ENCODE measurements at places on chromosomes 12 and 14.

DNA sequence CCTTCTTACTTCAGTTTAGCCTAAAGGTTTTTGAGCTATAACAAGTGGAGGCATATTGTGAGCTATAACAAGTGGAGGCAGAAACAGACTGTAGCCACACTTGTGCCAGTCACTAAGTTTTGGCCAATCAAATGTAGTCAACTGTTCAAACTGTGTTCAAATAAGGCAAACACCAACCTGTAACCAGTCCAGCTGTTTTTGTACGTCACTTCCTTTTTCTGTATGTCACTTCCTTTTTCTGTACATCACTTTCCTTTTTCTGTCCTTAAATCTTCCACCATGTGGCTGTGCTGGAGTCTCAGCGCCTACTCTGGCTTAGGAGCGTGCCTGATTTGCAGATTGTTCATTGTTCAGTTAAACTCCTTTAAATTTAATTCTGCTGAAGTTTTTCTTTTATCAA lies 79.7 kb downstream of the FUT8 start:
- no peak for DNase-seq

- no peak for DNase-seq
Measured at GRCh38 chr14:26180221-26180620, 417.6 kb downstream of the NOVA1 start.

DNA sequence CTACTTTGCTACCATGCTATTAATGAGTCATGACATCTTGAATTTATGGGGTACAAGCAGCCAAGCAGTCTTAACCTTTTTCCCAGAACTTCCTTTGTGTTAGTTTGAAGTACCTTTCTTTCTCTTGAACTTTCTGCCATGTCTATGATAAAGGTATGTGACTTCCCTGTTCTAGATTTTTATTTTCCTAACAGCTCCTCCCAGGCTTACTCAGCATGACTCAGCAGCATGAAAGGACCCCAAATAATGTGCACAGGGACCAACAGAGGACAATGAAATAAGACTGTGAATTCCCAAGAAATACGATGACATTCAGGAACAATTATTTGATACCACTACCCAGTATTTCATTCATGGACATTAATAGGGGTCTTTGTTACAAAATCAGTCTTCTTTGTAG lies 60.0 kb downstream of the TTC6 start:
- DNase-seq, result no peak

GRCh38 chr12:46554460-46554859 lies 181.9 kb upstream of the SLC38A2 start:
- no peak for DNase-seq

- DNase-seq, result peak; percentile 40
Measured at GRCh38 chr12:106247674-106248311, at the start of gene CKAP4. Gene CKAP4 (minus strand): TSS chr12:106248020. CDS start chr12:106247851, 169 bp downstream.

DNA sequence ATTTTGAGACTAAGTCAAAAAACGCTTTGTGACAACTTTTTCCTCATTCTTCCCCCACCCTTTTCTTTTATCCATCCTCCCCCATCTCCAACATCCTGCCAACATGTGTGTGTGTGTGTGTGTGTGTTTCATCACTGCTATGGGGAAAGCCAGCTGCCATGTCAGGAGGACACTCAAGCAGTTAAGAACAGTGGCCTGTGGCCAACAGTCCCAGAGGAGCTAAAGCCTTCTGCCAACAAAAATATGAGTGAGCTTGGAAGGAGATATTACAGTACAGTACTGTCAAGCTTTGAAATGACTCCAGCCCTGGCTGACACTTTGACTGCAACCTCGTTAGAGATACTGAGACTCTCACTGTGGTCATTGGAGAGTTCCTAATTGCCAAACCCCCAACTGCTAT lies 5.0 kb upstream of the CSRP2 start:
- no peak for DNase-seq

GRCh38 chr12:116091579-116091978 lies 185.9 kb downstream of the MED13L start:
- no peak for DNase-seq

DNA sequence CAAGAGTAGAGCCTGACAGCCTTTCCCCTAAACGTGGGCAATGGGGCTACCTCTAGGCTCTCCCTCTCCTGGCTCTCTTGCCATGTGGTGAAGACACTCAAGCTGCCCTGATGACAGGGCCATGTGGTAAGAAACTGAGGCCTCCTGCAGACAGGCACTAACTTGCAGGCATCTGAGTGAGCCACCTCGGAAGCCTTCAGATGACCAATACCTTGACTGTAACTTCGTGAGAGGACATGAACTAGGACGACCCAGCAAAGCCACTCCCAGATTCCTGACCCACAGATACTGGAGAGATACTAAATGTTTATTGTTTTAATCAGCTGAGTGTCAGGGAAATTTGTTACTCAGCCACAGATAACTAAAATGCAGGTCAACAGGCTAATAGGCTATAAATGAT lies 96.4 kb downstream of the EFCAB11 start:
- DNase-seq, result no peak

- DNase-seq, result peak; percentile 57
Measured at GRCh38 chr14:21711360-21711961, 37.8 kb upstream of the OR4E1 start.

DNA sequence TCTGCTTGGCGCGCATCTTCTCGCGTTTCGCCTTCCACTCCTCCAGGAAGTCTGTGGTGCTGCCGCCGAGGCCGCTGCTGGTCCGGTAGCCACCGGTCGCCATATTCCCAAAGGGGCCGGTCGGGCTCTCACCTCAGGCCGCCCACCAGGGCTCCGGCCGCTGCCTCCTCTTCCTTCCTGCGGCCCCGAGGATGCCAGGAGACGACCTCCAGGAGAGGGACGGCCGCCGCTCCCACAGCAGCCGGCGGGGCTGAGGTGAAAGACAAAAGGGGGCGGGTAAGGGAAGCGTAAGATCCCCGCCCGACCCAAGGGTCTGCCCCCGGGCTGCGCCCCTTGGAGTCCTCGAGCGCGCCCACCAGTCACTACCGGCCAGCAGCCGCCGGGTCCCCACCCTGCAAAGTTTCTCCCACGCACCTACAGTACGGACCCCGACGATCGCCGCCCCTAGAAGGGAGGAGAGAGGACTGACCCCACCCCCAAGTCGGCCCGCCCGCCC lies 574 bp downstream of the PAWR start:
- DNase-seq, result no peak

GRCh38 chr12:132873724-132874123 lies 13.7 kb downstream of the CHFR start:
- DNase-seq, result no peak

DNA sequence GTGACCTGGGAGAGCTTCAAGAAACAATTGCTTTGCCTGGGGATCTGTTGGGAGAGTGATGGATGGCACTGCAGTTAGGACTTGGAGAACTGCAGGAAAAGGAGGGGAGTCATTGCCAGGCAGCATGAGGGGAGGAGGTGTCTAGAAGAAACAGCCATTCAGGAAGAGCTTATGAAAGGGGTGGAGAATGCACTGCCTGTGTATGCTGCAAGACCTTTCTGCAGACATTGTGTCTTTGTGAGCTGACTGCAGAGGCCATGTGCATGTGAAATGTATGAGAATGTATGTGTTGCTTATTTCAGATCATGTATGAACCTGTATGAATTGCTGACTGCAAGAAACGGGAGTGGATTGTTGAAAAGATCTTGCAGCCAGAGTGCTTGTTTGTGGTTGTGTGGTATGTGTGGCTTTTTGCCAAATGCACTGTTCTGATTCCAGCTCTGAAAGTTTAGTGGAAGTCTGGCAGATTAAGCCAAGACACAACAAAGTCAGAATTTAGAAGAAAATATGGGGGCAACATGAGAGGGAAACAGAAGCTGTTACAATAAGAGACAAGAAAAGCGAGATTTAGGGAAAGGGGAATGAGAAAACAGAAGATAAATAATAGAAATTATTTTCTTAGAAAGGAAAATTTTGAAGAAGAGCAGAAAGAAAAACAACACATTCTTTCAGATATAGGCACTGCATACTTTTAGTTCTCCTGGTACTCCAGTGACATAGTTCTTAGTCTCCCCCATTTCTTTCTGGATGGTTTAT lies 9.8 kb upstream of the RIMKLB start:
- no peak for DNase-seq

GRCh38 chr12:51505360-51506105 lies 80.9 kb downstream of the SLC4A8 start:
- no peak for DNase-seq

GRCh38 chr12:89212339-89212771 lies 139.9 kb downstream of the DUSP6 start:
- no peak for DNase-seq

DNA sequence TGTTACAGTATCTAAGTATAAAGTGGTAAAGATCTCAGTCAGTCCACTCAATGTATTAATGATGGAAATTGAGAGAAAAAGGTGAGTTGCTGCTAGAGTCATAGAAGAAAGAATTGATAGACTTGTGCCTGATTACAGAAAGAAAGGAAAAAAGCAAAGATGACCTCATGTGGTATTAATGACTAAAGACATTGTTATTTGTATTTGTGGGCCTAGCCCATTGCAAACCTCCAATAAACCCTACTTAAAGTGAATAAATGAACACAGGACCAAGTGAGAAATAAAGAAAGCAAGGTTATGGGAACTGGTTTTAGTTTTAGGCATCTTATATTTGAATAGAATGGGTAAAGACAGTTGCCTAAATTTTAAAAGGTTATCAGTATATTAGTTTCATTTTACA lies 105.5 kb downstream of the SYT1 start:
- DNase-seq, result no peak

- no peak for DNase-seq
Measured at GRCh38 chr14:89753828-89754412, 200.6 kb downstream of the EFCAB11 start.

GRCh38 chr12:42892702-42893551 lies 303.4 kb upstream of the PRICKLE1 start:
- DNase-seq, result no peak

DNA sequence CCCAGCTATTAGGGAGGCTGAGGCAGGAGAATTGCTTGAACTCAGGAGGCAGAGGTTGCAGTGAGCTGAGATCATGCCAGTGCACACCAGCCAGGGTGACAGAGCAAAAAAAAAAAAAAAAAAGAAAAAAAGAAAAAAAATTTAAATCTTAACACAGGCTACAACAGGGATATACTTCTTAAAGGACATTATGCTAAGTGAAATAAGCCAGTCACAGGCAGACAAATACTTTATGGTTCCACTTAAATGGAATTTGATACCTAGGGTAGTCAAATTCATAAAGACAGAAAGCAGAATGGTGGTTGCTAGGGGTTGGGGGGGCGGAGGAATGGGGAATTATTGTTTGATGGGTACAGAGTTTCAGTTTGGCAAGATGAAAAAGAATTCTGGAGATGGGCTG lies 14.8 kb upstream of the PPTC7 start:
- DNase-seq, result no peak

- no peak for DNase-seq
Measured at GRCh38 chr14:21163871-21164291, 8.0 kb upstream of the OR5AU1 start.

- no peak for DNase-seq
Measured at GRCh38 chr12:46449316-46449715, 76.7 kb upstream of the SLC38A2 start.

DNA sequence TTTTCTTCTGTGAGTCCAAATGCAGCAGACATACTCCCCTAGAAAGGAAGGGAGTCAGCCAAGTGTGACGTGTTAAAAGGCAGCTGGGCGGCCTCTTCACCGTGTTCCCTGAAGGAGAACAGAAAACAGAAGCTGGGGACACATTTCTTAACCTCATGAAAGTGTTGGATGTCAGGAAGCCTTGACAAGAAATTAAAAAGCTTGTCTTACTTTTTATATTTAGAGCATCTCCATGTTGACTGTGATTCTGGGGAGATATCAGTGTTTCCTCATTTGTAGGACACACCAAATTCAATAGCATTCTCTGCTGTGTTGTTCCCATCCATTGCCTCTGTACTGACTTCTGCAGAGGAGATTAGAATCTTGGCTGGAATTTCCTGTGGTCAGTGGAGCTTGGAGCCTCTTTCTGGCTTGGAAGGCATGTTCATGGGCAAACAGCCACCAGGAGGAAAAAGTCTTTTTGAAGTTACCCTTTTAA lies 93.7 kb downstream of the RMST start:
- DNase-seq, result no peak

GRCh38 chr14:77589099-77589498 lies 27.3 kb downstream of the SPTLC2 start:
- no peak for DNase-seq

GRCh38 chr14:89484051-89484844 lies 67.2 kb upstream of the FOXN3 start:
- no peak for DNase-seq

DNA sequence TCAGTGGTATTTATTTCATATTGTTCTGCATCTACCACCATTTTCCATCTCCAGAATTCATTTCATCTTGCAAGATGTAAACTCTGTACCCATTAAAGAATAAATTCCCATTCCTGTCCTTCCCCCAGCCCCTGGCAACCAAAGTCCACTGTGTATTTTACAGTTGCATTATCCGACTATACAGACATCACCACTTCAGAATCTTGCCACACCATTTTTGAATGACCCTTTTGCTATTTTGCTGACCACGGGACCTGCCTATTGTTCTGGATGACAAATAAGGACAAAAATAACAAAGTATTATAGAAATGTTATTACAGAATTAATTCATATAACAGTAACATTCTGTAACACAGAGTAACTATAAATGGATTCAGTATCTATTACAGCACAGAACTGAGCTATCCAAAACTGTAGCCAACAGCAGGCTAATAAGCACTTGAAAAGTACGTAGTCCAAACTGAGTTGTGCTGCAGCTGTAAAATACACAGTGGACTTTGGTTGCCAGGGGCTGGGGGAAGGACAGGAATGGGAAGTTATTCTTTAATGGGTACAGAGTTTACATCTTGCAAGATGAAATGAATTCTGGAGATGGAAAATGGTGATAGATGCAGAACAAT lies 61.3 kb downstream of the CDK17 start:
- no peak for DNase-seq

DNA sequence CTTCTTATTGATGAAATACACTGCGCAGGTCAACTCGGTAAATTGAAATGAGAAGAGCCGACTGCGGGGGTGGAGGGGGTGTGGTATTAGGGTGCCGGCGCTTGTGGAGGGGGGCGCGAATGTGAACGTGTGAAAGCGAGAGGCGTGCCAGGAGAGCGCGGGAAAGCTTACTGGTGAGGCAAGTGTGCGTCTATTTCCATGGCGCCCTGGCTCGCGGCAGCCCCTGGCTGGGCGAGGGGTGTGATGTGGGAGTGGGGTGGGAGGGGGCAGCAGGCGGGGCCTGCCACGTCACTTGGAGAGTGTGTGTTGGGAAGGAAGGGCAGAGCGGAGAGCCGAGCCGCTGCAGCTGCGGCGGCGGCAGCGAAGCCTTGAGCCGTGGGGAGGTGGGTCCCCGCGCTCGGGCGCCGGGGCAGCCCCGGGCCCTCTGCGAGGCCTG lies 88.8 kb downstream of the GALNT8 start:
- peak; percentile 44 for DNase-seq

- DNase-seq, result no peak
Measured at GRCh38 chr14:64191756-64192155, 102.4 kb downstream of the ESR2 start.
